ENCODE measurements at places on chromosomes 16 and 17. TPM values are rescaled to one million over a fixed set of nuclear protein-coding genes. Genes with fewer than 3 reads are reported as not detected.

TP53TG3B gene
- polyA plus RNA-seq: not detected

GDPD3 gene
- 8.5 TPM for polyA plus RNA-seq

TAC4 gene
- polyA plus RNA-seq: 1.6 TPM

KRT25 gene
- polyA plus RNA-seq: 0.19 TPM

SULT1A2 gene
- 0.96 TPM for polyA plus RNA-seq

CCL5 gene
- 0.74 TPM for polyA plus RNA-seq

OTOP2 gene
- not detected for polyA plus RNA-seq

GPT2 gene
- polyA plus RNA-seq: 37.1 TPM

KRT36 gene
- polyA plus RNA-seq: not detected

AGRP gene
- not detected for polyA plus RNA-seq

RNF157 gene
- polyA plus RNA-seq: 15.4 TPM

EVPL gene
- 0.54 TPM for polyA plus RNA-seq

ZFP3 gene
- 11.6 TPM for polyA plus RNA-seq

HOXB3 gene
- polyA plus RNA-seq: 9.1 TPM

TOP2A gene
- 45.8 TPM for polyA plus RNA-seq

TAOK2 gene
- 36.0 TPM for polyA plus RNA-seq

NEUROD2 gene
- 0.05 TPM for polyA plus RNA-seq

ABCA6 gene
- polyA plus RNA-seq: 12.0 TPM

TMC5 gene
- 0.08 TPM for polyA plus RNA-seq

ZNF598 gene
- 32.1 TPM for polyA plus RNA-seq

CFAP97D1 gene
- not detected for polyA plus RNA-seq

TNRC6A gene
- 34.1 TPM for polyA plus RNA-seq

TBC1D3H gene
- not detected for polyA plus RNA-seq

COL1A1 gene
- 3,874 TPM for polyA plus RNA-seq

POLG2 gene
- polyA plus RNA-seq: 27.9 TPM

KCNH6 gene
- not detected for polyA plus RNA-seq

TMEM208 gene
- polyA plus RNA-seq: 17.5 TPM

KRTAP4-3 gene
- not detected for polyA plus RNA-seq

IGSF6 gene
- polyA plus RNA-seq: 4.5 TPM

PITPNC1 gene
- 8.8 TPM for polyA plus RNA-seq

PRDM7 gene
- not detected for polyA plus RNA-seq

CES4A gene
- polyA plus RNA-seq: 2.6 TPM

CDT1 gene
- 8.5 TPM for polyA plus RNA-seq

CDH16 gene
- polyA plus RNA-seq: not detected

CRYBA1 gene
- not detected for polyA plus RNA-seq

GABARAPL2 gene
- polyA plus RNA-seq: 111 TPM

CNGB1 gene
- not detected for polyA plus RNA-seq

HASPIN gene
- 6.2 TPM for polyA plus RNA-seq

SCO1 gene
- 26.0 TPM for polyA plus RNA-seq

HEXIM1 gene
- 22.7 TPM for polyA plus RNA-seq

NPIPB2 gene
- 3.4 TPM for polyA plus RNA-seq

CES5A gene
- polyA plus RNA-seq: not detected

OMG gene
- polyA plus RNA-seq: 0.27 TPM

RGS11 gene
- polyA plus RNA-seq: 1.6 TPM

CHST4 gene
- not detected for polyA plus RNA-seq

LPCAT2 gene
- polyA plus RNA-seq: 20.9 TPM

VAMP2 gene
- 68.4 TPM for polyA plus RNA-seq

ZNF18 gene
- polyA plus RNA-seq: 6.8 TPM

PTX4 gene
- 0.59 TPM for polyA plus RNA-seq

All from hindlimb muscle (tissue), 1 donor.